ENCODE measurements at places on chromosomes 2 and 18. TPM values are rescaled to one million over a fixed set of nuclear protein-coding genes. Genes with fewer than 3 reads are reported as not detected.

Gene TXNDC2
- not detected for total RNA-seq

GRCh38 chr18:8701546-8702118, 3.7 kb upstream of the MTCL1 start:
- DNase-seq, result no peak

DNA sequence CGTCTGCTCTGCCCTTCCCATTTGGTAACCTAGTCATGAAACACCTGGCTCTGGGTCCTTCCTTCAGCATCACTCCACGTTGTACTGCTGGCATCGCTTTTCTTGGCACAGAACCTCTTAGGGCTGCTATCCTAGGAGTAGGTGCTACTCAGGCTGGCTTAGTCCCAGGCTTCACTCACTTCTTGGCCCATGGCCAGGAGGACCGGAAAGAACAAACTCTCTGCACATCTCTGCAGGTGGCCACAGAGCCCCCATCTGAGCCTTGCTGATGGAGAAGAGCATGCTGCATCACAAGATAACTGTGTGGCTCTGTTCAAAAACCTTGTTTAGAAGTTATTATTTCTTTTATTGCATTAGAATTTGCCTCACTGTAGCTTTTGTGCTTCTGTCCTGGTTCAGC, 447.2 kb upstream of the TNP1 start:
- DNase-seq, result no peak

GRCh38 chr2:213148572-213149261, 2.7 kb downstream of the IKZF2 start:
- no peak for DNase-seq

DNA sequence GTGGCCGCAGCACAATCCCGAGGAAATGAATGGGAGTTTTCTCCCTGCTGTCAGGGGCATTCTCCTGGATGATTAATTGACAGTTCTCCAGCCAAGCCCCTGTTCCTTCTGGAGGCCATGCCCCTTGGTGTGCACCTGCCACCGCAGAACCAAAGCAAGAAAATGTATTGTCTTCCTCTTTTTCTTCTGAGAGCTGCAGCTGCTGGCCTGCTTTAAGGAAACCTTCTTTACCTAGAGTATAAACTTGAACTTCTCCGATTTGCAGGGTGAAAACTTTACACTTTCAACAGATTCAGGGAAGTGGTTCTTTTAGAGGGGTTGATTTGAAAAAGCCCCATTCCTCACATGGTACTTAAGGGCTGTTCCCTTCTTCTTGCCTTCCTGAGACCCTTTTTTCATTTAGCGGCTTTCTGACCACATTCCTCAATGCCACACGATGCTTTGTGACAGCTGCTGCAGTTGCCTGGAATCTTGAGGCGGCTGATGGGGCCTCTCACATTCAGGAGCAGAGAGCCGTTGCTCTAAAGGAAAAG, 402.8 kb downstream of the TXNL1 start:
- no peak for DNase-seq

DNA sequence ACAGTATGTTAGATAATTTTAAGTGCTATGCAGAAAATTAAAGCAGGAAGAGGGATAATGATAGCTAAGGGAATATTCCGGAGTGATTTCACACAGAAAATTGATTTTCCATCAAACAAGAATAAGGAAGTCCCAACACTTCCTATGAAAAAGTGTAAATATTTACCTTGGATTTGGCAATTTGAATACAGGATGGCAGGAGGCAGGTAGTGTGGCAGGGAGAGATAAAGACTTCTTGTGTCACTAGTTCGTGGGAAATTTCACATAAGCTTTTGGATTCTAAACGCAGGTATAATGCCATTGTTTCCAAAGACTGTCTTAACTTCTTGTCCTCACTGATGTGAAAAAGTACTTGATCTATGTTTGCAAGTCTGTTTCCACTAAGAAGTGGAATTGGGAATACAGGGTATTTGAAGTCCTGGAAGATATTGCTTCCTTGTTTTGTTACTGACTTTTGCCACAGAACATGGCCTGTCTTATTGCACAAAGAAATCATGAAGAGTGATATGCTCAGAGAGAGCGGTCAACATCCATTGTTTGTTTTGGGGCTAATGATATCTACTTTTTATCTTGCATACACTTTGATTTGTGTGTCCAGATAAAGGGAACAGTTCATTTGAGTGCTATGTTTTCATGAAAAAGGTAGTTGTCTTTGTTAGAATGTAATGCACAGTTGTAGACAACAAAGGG, 1216.1 kb upstream of the FAM98A start:
- DNase-seq, result no peak

GRCh38 chr18:34806527-34806926, 96.4 kb downstream of the DTNA start:
- DNase-seq, result no peak

Gene TDRD15
- total RNA-seq, result not detected

- no peak for DNase-seq
Observed at GRCh38 chr18:56469582-56469981, 168.8 kb downstream of the TXNL1 start.

DNA sequence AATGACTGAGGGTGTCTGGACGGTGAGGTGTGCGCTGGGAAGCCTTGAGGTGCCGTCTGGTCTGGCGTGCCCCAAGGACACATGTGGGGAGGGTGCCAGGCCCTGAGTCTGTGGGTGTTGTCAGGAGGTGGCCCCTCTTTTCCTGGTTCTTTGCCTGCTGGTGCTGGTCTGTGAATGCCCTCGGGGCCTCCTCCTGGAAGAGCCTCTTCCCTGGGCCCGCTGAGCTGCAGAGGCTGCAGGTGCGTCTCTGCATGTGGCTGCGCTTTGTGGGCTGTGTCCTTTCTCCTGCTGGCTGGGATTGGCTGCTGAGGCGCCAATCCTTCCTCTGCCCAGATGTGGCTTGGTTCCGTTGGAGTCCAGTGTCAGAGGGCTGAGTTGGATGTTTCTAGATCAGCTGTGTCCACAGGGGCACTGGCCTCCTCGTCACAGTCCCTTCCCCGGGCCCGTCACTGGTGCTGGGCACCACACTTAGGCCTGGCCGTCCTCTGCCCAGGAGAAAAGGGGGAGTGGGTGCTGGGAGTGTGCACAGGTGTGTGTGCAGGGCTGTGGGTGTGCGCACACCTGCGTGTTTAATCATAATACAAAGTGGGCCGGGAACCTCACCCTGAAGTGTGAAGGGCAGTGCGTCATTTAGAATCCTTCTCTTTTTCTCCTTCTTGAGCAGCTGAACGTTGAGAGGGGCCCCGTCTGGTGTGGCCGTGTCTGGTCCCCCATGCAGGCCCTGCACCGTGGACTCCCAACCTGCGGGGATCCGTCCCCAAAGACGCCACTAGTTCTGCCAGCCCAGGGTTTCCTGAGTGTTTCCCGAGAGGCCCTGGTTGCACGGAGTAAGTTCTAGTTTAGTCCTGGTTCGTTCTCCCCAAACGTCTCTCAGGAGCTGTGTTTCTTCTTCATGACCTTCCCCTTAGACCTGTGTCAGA, 35.5 kb downstream of the RTP5 start:
- DNase-seq, result no peak

DNA sequence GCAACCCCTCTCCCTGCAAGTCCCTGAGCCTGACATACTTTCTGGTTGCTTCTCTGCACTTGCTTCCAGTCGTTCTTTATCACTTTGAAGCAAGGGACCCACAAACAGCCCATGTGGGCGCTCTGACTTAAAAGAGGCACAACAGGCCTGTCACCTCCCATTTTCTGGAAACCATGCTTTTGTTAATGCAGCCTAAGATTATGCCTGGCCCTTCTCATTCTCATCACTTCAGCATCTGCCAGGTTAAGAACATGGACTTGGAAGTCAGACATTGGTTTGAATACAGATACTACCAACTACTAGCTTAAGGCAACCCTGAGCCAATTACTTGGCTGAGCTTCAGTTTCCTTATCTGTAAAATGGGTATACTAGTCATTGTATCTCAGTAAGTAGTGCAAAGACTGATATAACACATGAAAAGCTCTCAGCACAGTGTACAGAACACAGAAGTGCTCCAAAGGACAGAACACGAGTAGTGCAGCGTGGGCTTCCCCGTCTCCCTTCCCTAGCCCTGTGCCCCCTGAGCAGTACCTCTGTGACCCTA, 141.4 kb downstream of the TNS1 start:
- no peak for DNase-seq

DNA sequence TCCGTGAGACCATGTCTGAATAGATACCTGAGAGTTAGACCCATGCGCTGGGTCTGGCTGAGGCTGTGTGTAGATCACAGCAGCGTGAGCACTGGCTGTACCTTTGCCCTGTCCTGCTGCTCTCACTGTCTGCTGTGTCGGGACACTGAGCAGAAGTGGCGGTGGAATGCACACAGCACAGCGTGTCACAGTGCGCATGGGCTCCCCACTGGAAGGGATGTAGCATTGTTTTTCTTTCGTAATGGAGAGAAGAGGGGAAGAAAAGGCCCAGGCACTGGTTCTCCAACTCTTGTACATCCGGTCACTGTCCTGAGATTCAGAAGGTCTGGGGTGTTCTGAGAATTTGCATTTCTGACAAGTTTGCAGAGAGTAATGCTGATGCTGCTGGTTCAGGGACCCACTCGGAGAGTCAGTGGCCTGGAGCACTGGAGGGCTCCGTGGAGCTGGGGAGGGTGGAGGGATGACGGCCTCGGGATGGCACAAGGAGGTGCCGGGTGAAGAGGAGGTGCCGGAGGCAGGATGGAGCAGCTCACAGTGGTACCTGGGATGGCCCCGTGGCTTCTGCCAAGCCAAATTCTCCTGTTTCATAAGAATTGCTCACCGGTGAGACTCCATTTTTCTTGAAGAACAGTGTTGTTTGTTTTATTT, 252.8 kb downstream of the LDLRAD4 start:
- no peak for DNase-seq

Gene UBE2F
- 96.5 TPM for total RNA-seq

DNA sequence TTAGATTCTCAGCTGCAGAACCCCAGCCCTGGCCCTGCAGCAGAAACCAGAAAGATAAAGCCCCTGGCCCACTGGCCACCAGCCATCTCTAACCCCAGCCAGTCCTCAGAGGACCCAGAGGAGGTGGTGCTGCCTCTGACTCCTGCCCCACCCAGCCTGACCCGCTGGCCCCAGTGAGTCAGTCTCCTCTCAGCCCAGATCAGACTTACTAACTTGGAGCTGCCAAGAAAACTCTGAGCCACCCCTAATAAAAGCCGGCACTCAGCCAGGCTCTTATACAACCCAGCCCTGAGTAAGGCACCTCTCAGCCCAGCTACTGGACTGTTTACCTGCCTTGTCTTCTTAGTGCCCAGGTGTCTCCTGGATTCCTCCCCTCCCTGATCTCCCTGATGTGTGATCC, 2.0 kb downstream of the SLC14A2 start:
- no peak for DNase-seq

GRCh38 chr2:207747653-207748560, 21.8 kb downstream of the FZD5 start:
- DNase-seq, result no peak

DNA sequence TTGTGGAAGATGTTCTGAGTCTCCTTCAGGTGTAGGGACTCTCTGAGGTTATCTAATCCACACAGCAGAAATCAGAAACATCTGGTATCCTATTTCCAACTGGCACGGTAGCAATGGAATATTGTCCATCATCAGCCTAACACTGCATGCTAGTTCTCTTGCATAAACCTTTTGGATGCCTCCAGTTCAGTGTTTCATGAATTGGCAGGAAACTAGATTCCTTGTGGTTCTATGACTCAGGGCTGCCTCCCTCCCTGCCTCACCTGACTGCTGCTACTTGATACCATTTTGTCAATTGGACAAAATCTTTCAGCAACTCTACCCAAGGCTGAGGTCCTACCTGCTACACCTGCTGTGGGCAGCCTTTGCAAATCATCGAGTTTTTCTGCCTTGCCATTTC, 130.9 kb downstream of the TPGS2 start:
- DNase-seq, result no peak

Gene GRP
- total RNA-seq, result not detected

Gene CXCR1
- not detected for total RNA-seq

- DNase-seq, result no peak
Observed at GRCh38 chr2:223920109-223920508, 25.0 kb downstream of the WDFY1 start.

DNA sequence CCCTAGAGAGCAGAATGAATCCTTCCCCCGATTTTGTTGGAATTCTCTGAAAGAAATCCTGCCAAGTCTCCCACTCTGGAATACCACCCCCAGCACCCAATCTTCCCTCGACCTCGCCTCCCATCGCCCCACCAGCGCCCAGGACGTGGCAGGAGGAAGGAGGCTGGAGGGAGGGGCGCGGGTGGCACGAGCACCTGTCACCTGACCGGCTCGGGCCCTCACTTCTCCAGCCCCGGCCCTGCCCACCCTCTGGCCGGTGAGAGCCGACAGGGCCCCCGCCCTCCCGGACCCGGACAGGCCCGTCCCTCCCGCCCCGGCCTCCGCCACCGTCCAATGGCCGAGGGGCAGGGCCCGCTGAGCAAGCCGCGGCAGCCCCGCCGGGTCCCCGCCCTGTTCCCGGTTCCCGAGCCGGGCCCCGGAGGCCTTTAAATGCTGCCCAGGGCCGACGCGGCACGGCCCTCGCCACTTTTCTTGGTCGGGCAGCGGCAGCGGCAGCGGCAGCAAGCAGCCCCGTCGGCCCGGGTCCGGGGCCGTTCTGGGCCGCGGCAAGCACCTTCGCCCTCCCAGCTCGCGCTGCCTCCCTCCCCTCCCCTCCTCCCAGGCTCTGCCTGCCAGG, at the start of gene LGALSL:
Gene LGALSL, plus strand, starts transcription at position 393 of the 616 bp plus-strand sequence. CDS start 384 bp downstream, outside the sequence.
- DNase-seq, result no peak

Gene CNDP1
- total RNA-seq, result not detected

DNA sequence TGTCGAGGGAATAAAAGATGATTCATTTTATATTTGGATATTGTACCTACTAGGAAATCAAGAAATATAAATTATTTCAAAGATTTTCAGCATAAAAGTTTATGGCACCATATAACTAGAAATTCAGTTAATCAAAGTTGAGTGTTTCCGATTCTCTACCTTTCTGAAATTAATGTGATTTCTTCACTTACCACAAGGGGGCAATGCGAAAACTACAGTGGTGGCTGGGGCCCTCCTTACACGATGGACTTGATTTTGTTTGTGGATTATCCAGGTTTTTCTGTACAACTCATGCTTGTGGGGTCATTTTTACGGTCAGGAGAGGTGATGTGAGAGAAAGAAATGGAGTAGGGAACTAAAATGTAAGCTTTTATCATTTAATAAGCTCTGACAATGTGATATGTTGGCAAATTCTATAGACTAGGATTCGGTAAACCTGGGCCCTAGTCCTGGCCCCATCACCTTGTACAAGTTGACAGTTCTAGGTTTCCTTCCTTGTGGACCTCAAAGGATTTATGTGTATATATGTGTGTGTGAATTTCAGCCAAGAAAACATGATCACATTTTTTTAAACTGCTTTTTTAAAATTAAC, 47.6 kb downstream of the G6PC2 start:
- peak; percentile 5 for DNase-seq
